ENCODE measurements at places on chromosomes 5 and 9.
A peak's percentile ranks its signal among the peaks of the same experiment; 100 is the strongest.

GRCh38 chr9:15381491-15381890 lies 41.2 kb upstream of the SNAPC3 start:
- DNase-seq, result no peak

DNA sequence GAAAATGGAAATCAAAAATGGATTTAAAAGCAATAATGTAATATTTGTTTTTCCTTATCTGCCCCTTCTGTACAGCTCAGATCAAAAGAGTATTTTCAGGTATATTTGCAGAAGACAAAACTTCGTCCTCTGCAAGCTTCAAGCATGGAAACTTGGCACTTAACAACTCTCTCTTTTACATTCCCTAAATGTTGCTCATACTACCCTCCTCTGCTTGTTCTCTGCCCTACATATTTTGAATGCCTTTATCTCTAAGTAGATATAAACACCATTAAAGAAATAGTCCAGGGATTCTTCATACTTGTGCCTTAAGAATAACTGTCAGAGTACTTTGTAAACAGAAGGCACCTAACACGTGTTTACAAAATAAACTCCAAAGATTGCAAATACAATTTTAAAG lies 19.2 kb upstream of the SMC2 start:
- DNase-seq, result no peak

GRCh38 chr9:108515856-108516255 lies 339.9 kb downstream of the ACTL7B start:
- no peak for DNase-seq

DNA sequence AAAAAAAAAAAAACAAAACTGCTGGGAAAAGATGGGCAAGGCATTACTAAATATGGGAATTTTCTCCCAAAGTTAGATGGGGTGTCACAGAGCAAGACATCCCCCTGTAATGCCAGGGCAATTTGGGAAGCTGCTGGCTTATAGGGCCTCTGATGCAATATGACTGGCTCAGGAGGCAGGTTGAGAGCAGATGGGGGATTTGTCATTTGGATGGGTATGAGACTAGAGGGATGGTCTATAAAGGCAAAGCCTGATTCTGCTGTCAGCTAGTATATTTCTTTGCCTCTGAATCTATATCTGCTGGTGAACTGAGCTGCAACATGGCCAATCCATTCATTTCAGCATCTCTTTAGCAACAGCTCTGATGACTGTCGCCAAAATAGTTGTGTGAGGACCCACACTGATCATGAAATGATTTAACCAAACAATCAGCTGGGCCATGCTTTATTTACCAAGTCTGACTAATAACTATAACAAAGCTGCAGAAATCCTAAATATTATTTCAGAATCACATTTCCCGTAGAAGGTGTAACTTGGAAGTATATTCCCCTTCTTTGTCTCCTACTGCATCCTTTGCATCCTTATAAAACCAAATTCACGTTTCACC lies 455.1 kb upstream of the ZNF608 start:
- DNase-seq, result no peak

DNA sequence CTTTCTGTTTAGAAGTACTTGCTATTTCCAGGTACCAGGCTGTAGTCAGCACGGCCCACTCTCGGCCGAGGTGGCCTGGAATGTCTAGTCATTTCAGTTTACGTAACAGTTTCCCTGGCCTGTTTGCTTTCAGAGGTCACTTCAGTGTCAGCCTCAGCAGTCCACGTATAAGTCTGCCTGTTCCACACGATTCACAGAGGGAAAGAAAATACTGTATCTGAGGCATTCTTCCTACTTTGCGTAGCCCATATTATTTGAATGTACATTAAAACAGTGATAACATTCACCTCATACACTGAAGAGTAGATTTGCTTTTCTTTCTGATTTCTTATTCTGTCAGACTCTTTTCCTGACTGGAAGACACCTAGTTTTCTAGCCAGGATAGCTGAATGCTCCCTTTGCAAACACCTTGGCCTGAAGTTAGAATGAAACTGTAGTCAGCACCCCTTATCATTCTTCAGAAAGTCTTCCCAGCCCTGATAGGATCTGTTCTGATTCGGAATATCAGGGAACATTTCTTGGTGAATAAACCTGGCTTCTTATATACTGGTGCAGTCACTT lies 140.9 kb downstream of the AOPEP start:
- DNase-seq, result peak; percentile 77

DNA sequence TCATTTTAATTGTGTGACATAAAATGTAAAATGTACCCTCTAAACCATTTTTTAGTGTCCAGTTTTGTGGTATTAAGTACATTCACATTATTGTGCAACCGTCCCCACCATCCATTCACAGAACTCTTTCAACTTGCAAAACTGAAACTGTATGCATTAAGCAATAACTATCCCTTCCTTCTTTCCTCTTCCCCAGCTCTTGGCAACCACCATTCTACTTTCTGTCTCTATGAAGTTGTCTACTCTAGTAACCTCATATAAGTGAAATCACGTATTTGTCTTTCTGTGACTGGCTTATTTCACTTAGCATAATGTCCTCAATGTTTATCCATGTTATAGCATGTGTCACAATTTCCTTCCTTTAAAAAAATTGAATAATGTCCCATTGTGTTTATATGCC lies 142.4 kb downstream of the C9orf152 start:
- DNase-seq, result no peak

GRCh38 chr9:70924895-70925547 lies 196.4 kb downstream of the TRPM3 start:
- no peak for DNase-seq

DNA sequence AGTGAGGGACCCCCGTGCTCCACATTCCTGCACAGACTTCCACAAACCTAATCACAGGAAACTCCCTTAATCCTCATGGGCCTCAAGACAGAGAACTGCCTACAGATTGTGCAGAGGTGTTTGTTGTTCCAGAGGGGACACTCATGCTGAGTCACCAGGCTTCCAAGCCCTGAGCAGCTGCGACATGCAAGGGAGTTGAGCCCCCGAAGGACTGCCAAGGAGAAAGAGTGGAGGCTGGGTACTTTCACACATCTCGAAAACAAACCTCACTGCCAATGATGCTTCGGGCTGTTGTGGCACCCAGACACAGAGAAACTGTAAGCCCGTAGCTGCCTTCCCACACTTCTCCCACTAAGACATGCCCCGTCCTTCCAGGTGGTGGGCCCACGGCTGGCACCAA lies 480.8 kb downstream of the CDH12 start:
- no peak for DNase-seq

DNA sequence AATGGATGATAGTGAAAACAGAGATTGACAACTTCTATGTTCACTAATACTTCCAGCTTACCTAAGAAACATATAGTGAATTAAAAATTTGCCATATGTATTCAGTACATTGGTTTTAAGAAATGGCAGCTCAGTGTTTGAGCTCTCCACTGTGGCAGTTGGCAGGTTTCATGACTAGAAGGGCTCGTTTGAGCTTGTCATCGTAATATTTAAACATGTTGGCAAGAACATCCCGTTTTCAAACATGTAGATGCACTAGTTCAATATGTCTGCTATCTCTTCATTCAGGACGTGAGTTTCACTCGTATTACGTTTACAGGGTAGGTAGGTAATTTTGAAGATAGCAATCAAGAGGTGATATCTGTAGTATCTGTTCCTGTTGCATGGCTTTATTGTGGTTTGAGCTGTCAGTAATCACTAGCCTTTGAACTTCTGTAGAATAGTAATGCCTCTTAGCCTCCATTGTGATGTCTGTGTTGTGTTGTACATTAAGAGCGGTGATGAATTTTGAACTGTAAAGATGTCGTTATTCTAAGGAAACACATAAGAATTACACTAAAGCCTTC lies 74.8 kb downstream of the NLN start:
- DNase-seq, result no peak

DNA sequence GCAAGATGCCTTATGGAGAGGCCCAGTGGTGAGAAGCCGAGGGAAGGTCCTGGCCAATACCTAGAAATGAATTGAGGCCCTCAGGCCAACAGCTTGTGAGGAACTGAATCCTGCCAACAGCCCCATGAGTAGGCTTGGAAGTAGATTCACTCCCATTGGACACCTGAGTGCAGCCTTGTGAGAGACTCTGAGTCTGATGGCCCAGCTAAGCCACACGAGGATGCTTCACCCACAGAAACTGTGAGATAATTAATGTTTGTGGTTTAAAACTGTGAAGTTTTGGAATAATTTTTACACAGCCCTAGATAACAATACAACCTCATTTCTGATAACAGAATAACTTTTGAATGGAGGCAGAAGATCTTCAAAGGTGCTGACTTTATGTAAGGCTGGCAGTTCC lies 65.9 kb upstream of the DAP start:
- no peak for DNase-seq

DNA sequence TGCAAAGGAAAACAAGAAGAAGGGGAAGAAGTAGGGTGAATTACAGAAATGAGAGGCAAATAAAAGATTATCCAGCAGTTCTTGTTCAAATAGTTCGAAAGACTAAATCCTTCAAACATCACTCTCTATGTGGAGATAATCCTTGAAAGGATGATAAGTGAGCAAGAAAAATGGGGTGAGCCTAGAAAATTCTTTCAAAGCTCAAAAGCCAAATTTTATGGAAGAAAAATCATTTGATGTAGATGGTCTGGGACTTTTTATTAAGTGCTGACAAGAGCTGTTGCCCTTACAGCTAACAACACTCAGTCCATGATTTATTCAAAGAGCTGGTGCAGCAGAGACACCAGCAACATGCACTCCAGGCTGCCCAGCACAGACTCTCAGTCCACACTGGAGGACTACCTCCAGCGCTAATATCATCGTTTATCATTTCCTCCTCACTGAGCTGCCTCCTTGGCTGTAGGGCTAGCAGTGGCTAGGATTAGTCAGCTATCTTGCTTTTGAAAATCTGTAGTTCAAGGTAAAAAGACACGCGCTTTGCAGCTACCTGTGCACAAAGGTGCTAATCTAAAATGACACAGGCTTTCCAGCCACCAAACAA lies 264.8 kb upstream of the KIF2A start:
- DNase-seq, result no peak

DNA sequence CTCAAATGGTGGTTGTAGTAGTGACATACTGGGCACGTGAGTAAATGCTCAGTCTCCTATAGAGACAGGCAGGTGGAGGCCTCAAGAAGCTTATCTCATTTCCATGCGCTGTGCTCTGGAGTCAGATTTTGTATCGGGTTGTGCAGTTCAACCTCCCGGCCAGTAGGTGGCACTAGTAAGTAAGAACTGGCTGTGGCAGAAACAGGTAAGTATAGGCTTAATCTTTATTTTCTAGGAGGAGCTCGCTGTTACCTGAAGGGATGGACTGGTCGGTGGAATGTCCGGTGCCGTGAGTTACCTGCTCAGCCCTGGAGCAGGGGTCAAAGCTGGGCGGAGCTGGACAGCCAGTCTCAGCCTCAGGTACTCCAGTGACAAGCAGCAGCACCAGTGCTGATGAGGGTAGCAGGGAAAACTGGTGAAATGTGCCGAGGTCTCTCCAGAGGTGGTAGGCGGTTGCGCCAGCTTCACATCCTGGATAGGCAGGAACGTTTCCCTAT lies 880.1 kb upstream of the SEMA6A start:
- peak; percentile 63 for DNase-seq

- DNase-seq, result no peak
Observed at GRCh38 chr9:122107291-122107805, 14.2 kb upstream of the TTLL11 start.

DNA sequence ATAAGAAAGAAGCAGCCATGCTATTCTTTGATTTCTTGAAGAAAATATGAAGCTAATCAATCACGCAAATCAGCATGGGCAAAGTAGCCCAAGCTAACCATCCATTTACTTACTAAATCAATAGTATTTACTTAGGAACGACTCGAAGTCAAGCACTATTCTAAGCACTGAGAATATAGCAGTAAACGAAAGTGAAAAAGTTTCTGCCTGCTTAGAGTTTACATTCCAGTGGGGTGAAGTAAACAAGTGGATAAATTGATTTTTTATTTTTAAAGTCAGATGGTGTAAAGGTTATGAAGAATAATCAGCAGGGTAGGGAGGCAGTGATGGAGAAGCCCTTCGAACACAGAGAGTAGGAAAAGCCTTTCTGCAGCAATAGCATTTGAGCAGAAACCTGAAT lies 5.5 kb downstream of the TSTD2 start:
- no peak for DNase-seq

DNA sequence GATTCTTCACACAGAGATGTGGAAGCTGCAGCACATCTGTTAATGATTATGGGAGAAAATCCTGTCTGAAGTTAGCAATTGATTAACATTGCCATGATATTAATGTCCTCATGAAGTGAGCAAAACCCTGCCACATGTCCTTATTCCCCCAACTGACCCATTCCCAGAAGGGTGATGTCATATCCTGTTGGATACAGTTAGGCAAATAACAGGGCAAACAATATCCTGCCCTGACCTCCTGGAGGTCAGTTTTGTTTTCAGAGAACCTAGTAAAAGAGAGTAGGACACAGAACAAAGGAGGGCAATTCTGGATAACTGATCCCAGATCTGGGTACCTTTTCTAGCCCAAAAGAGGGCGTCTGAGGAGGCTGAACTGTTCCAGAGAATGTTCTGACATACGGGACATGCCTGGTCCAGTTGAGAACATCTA lies 11.0 kb downstream of the ABLIM3 start:
- DNase-seq, result no peak

DNA sequence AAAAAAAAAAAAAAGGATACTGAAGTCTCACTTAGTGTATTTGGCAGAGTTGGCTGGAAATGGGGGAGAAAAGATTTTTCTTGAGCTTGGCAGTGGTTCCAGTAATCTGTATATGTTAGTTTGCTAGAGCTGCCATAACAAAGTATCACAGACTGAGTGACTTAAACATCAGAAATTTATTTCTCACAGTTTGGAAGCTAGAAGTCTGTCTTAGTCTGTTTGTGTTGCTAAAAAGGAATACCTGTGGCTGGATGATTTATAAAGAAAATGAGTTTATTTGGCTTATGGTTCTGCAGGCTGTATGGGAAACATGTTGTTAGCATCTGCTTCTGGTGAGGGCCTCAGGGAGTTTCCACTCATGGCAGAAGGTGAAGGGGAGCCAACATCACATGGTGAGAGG lies 89.6 kb upstream of the CEP78 start:
- DNase-seq, result no peak

- no peak for DNase-seq
Observed at GRCh38 chr5:109186759-109187158, 223.0 kb downstream of the PJA2 start.

GRCh38 chr5:78992146-78992545 lies 7.0 kb upstream of the ARSB start:
- DNase-seq, result no peak

DNA sequence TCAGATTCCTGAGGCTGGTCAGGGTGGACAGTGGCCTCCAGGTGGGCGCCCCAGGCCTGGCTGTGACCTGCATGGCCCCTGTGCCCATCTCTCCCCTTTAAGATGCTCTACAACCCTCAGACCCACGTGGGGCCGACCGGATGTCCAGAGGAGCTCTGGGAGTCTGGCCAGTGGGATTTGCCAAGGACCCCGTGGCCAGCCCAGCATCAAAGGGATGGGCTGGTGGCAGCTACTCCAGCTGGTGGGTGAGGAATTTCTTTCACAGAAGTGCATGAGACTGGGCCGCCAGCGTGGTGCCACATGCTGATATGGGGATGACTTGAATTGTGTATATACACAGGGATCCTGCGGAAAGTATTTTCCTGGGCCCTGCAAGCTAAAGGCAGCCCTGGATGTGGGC lies 94.7 kb upstream of the SARDH start:
- DNase-seq, result no peak

All from upper lobe of right lung (tissue), 1 donor.